ENCODE measurements at places on chromosomes 11 and 22.

DNA sequence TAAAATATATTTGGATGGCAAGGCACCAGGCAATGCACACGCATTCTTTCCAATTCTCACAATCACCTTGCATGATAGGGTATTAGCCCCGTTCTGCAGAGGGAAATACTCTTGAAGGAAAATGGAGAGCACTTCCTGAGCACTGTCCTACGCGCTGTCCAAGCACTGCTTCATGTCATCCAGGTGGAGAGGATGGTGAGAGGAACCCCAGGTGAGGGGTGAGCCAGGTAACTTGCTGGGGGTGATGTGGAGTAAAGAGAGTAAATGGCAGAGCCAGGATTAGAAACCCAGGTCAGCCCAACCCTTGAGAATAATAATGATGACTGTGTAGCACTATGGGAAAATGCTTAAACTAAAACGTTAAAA lies 711 bp upstream of the PACSIN2 start:
- H3K4me1 ChIP-seq = peaks cover 9% of the 10 kb centered on the region
- H3K27ac ChIP-seq = peak overlapping the region; percentile 92
- DNase-seq = no peak
- H3K27me3 ChIP-seq = no peaks in the 10 kb centered on the region
- no peaks in the 10 kb centered on the region for H3K36me3 ChIP-seq
- H3K4me3 ChIP-seq = peak overlapping the region; percentile 93

- DNase-seq = no peak
- no peak overlapping the region for H3K27ac ChIP-seq
- H3K4me1 ChIP-seq = no peaks in the 10 kb centered on the region
- H3K36me3 ChIP-seq = no peaks in the 10 kb centered on the region
- H3K27me3 ChIP-seq = no peaks in the 10 kb centered on the region
Measured at GRCh38 chr11:82038154-82038553, 695.5 kb downstream of the FAM181B start.

GRCh38 chr22:17842386-17842785 lies 68.1 kb upstream of the BID start:
- H3K36me3 ChIP-seq = peaks cover 43% of the 10 kb centered on the region
- no peaks in the 10 kb centered on the region for H3K27me3 ChIP-seq

DNA sequence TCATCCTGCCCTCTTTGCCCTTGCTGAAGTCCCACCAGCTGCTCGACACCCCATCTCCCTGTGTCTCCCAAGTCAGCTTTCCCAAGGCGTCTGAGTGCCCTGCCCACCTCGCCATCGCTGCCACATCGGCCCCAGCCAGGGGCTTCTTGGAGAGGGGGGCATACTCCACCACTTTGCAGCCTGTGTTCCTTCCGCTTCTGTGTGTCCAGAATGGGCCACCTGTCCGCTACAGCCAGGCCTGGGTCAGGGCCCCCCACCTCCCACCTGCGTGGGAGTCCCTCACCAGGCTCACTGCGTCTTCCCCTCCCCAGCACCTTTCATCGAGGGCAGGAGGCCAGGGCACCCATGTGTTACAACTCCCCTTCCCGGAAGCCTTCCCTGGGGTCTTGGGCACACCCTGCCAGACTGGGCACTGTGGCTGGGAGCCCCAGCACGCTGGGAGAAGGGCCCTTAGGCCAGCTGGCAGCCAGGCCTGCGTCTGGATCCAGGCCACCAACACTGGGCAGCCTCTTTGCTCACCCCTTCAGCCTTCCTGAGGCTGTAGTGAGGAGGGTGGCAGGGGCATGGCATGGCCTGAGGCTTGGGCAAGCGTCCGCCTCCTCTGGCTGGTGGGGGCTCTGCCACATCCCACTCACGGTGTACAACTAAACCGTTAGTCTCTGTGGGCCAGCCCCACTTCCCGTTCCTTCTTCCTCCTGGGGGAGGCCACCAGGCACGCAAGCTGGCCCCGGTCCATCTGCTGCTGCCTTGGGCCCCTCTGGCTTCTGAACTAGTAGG lies 13.4 kb downstream of the CPT1A start:
- H3K4me3 ChIP-seq = no peak overlapping the region
- H3K27me3 ChIP-seq = no peaks in the 10 kb centered on the region
- DNase-seq = no peak
- H3K27ac ChIP-seq = no peak overlapping the region

- DNase-seq = no peak
- H3K36me3 ChIP-seq = no peaks in the 10 kb centered on the region
- no peaks in the 10 kb centered on the region for H3K27me3 ChIP-seq
- no peaks in the 10 kb centered on the region for H3K4me1 ChIP-seq
- no peak overlapping the region for H3K4me3 ChIP-seq
Measured at GRCh38 chr22:47386812-47387510, 624.5 kb downstream of the TBC1D22A start.

DNA sequence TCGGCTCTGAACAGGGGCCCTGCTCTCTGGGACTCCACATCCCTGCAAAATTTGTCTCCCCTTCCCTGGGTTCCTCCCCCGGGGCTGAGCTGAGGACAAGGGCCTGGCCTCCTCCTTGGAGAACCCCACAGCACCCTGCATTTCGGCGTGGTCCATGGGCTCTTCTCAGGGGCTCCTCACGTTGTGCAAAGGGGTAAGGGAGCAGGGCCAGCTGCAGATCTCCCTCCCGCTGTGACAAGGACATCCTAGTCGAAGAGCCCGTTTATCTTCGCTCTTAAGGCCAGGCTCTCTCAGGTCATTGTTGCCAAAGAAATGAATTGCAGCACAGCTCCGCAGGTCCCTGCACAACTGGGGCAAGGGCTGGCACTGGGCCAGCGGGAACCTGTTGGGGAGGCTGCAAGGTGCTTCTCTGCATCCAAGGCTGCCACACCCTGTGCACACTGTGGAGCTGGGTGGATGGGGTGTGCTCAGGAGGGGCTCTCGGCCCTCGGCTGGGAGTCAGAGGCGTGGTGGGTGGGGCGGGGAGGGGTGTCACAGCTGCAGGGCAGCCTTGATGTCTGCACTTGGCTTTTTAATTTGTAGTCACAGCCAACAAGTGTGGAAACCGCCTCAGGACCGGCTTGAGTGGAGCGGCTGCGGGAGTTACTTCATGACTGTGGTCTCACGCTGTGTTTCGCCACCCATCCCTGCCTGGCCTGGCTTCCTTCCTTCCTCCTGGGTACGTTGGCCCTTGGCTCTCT lies 26.6 kb upstream of the SEPTIN5 start:
- H3K36me3 ChIP-seq = no peaks in the 10 kb centered on the region
- H3K4me3 ChIP-seq = peak overlapping the region; percentile 12
- no peak for DNase-seq
- H3K27me3 ChIP-seq = no peaks in the 10 kb centered on the region
- H3K4me1 ChIP-seq = peaks cover 22% of the 10 kb centered on the region

GRCh38 chr22:50705219-50705691 lies 32.6 kb downstream of the SHANK3 start:
- H3K4me3 ChIP-seq = no peak overlapping the region
- peaks cover 68% of the 10 kb centered on the region for H3K36me3 ChIP-seq
- DNase-seq = no peak
- H3K27me3 ChIP-seq = no peaks in the 10 kb centered on the region
- no peaks in the 10 kb centered on the region for H3K4me1 ChIP-seq
- no peak overlapping the region for H3K27ac ChIP-seq

Data from esophagus squamous epithelium (tissue), 5 donors.